ENCODE measurements at places on chromosomes 12 and 14.

- no peak for DNase-seq
These were observed 53.8 kb downstream of the PHETA1 start for GRCh38 chr12:111314953-111315539.

GRCh38 chr14:56115976-56116893, 2.0 kb upstream of the PELI2 start:
- DNase-seq = no peak

DNA sequence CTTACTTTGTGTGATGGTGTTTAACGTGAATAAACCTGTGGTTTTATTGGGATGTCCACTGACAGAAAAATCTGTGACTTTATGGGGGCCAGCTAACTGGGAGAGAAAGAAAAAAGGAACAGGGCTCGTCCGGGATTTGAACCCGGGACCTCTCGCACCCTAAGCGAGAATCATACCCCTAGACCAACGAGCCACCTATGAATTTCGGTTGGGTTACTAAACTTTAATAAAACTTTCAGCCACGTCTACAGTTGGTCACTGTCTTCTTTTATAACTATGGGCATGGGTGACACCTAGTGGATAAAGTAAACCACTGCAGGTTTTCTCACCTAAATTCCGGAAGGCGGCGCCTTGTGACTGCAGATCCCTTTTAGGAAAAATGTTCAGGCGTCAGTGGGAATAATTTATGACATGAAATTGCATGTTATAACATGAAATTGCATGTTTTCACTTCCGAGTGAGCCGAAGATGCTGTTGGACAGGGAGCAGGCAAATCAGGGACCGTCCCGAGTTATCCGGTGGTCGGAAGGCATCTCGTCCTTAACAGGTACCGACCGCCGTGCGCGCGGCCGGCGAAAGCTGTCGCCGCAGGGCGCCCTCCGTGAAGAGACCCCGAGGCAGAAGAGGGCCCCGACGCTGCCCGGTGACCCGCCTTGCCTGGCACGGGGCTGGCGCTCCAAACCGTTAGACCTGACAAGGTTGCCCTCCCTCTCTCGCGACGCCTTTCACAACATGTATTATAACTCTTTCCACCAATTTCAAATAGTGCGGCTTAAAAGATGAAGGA, 18.2 kb upstream of the RNASE12 start:
- peak; percentile 32 for DNase-seq

GRCh38 chr12:66550626-66551025, 128.2 kb downstream of the GRIP1 start:
- no peak for DNase-seq

GRCh38 chr14:21846227-21846885, 172.7 kb upstream of the OR4E1 start:
- DNase-seq = peak; percentile 46

DNA sequence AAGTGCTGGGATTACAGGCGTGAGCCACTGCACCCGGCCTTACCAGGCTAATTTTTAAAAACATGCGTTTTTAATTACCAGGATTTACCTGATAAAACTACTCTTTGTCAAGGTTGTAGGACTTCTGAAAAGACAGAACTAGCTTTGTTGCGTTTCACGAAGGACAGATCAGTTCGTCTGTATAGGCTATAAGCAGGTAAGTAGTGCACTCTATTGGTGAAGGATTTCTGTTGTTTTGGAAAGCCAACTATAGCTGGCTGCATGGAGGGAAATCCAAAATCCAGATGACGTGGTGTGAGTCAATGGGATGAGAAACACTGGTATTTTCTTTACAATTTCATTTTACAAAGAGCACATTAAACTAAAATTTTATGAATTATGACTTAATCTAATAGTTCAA, 14.6 kb downstream of the GNPNAT1 start:
- no peak for DNase-seq

DNA sequence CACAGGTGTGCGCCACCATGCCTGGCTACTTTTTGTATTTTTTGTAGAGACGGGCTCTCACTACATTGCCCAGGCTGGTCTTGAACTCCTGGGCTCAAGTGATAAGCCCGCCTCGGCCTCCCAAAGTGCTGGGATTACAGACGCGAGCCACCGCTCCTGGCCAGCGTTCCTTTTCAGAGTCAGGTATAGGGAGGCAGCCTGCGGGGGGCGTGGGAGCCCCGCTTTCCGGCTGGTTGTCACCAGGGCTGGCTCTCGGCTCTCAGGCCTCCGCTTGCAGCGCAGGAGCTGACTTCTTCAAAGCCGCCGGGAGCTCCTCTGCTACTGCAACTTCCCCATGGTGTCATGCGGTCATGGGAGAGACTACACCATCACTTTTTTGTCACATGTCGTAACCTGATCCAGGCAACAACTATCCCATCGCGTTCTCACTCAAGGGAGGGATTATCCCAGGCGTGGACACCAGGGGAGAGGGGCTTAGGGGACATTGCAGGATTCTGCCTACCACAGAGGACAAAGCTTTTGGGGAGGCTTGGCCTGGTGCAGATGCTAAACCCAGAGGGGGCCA, 129.4 kb downstream of the SCARB1 start:
- no peak for DNase-seq

- no peak for DNase-seq
These were observed 256.9 kb downstream of the RAD51B start for GRCh38 chr14:68076451-68076850.

GRCh38 chr12:68065687-68066086, 76.4 kb downstream of the IFNG-AS1 start:
- no peak for DNase-seq

DNA sequence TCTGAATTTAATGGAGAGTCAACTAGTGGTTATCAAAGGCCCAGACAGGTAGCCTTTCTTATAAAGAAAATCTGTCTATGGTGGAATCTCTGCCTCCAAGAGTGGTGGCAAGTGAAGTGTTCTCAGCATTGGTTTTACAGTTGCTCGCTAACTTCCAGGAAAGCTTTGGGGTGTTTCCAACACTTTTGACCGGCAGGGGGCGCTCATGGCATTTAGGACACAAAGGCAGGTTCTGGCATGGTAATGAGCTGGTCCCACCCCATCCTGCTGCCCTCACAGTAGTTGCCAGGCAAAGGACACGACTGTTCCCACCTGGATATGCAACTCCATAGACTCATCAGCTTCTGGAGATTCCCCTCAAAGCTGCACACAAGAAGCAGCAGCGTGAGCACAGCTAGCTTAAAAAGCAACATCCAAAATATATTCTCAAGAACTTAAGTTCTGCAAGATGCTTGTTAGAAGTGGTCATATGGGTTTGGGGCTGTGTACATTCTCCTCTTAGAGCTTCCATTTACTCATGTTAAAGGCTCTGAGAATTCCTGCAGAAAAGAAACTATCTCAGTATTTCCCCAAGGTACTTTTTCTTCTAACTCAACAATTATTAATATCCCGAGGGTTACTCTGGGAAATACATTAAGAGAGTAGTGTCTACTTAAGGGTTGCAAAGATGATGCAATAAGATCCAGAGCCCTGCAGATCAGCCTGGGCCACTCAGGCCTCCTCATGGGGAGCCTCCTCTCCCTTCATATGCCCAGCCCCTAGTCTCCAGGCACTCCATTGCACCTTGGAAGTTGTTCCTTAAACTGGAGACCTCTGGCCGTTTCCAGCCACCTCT, 14.8 kb downstream of the PROX2 start:
- DNase-seq = peak; percentile 81

Measured in stimulated activated CD8-positive, alpha-beta memory T cell treated with anti-CD3 and anti-CD28 coated beads, Interleukin-7, amount 100 ng/mL, for 1 hour (primary cell).